ENCODE measurements at places on chromosomes 3 and 15.

GRCh38 chr3:66933233-66933632 lies 64.9 kb upstream of the KBTBD8 start:
- DNase-seq: no peak

GRCh38 chr3:171833789-171834460 lies 9.2 kb upstream of the TMEM212 start:
- peak; percentile 37 for DNase-seq

GRCh38 chr3:138254216-138254615 lies 67.1 kb downstream of the ARMC8 start:
- DNase-seq: no peak

GRCh38 chr3:45631486-45631885 lies 36.9 kb downstream of the LIMD1 start:
- DNase-seq: no peak

DNA sequence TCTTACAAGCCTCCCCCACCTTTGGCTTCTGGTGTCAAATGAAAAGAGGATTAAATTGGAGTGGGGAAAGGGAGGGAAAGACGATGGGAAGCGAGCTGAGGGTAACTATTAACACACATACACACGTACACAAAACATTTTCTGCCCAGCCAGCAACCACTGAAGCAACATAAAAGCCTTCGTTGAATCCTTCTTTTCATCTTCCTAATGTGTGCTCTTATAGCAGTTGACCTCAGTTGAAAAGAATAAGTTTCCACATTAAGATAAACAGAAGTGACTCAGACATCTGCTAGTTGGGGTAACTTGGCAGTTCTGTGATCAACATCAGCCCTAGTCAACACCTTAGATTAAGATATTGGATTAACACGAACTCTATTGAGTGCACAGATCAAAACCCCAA lies 558.5 kb downstream of the MECOM start:
- DNase-seq: peak; percentile 85

GRCh38 chr3:116298151-116298550 lies 147.1 kb downstream of the LSAMP start:
- no peak for DNase-seq

- peak; percentile 75 for DNase-seq
Observed at GRCh38 chr3:141812084-141812483, 48.9 kb downstream of the GRK7 start.

DNA sequence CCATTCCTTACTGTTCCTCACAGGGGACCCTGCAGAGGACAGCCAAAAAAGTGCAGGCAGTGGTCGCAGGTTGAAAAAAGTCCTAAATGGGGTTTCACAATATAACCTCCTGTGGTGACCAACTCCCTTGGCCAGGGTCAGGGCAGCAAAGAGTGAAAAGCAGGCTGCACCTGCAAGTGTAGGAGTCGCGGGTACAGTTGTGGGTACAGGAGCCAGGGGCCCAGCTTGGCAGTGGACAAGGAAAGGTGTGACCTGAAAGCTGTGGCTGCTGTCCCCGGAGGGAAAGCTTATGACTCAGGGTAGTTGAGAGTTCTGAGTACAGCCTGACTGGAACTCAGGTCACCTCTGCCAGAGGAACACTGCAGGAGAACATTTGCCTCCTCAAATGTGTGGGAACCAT lies 1114.1 kb downstream of the ROBO2 start:
- DNase-seq: no peak

DNA sequence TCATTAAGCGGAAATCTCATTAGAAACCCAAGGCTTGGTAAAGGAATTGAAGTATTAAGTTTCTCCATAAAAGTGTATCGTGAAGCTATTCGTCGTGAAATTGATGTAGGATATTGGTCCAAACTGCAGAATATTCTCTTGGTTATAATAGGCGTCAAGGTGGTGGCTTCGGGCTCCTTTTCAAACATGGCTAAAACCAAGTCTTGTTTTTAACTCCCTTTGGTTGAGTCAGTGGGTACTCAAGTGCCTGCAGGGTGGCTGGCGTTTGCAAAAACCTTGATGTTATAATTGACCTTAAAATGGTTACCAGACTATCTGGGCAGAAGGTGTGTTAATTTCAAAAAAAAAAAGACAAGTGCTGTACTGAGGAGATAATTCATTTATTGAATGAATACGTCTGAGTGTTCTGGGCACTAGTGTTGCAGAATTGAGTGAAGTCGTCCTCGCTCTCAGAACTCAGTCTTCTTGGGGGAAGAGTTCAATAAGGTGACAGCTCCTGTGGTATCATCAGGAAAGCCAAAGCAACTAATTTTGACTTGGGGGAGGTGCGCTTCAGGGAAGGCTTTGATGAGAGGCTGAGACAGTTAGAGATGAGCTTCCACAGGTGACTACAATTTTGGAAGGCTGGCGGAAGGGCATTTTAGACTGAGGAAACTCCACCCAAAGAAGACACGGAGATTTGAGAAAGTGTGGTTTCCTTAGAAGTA lies 1.5 kb downstream of the UBE2Q2 start:
- no peak for DNase-seq

DNA sequence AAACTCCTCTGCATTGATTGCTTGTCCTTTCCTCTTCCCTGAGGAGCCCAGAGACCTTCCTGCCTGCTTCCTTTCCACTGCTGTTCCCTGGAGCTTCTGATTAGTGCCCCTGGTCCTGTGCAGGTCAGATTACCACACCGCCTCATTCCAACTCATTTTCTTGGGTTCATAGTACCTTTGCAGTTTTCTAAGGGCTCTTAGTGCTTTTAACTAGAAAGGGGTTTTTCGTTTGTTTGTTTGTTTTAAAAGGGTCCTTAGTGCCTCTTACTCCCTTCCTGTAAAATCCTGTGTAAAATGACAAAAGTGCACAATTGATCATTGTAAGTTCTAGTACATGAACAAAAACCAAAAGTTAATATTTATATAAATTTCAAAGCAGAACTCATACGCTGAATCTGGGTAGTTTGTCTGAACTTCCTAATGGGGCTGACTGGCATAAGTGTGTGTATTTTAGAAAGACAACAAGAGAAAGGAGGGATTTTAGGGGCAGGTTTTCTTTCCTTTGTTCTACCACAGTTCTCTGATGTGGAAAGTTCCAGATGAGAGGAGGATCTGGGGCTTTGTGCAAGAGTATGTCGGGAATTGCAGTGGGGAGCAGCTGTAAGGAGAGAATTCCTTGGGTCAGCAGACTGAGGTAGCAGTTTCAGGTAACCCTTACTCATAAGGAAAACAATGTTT lies 30.6 kb downstream of the SNRK start:
- peak; percentile 16 for DNase-seq

GRCh38 chr3:150408221-150409124 lies at the start of gene TSC22D2:
Gene TSC22D2 (plus strand): TSS chr3:150408298. CDS start chr3:150409351, 1,053 bp downstream.
- DNase-seq: peak; percentile 82

DNA sequence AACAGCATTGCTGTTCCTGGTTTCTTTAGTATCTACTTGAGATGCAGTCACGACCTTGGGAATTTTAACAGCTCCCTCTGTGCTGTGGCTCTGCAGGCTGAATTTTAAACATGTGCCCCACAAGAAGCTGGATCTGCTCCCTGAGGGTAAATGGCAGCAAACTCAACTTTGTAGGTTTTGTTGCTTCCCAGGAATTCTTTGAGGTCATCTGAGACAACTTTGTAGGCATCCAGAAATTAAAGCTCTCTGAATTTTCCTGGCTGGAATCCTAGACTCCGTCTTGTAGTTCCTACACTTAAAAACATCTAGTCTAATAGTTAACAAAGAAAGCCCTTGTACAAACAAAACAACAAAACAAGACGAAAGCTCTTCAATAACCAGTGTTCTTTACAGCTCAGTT lies 366.3 kb downstream of the FEZF2 start:
- peak; percentile 53 for DNase-seq

GRCh38 chr15:40769274-40770146 lies at the start of gene C15orf62:
Gene C15orf62 (plus strand): TSS chr15:40769980. CDS start chr15:40770496, 516 bp downstream.
- peak; percentile 49 for DNase-seq

- no peak for DNase-seq
Observed at GRCh38 chr15:58665672-58666071, 83.8 kb downstream of the ADAM10 start.

- no peak for DNase-seq
Observed at GRCh38 chr3:17130956-17131355, 246.2 kb downstream of the PLCL2 start.

GRCh38 chr15:89323825-89324224 lies 10.8 kb downstream of the POLG start:
- DNase-seq: no peak

GRCh38 chr3:32076566-32076965 lies 29.9 kb upstream of the GPD1L start:
- peak; percentile 43 for DNase-seq

- DNase-seq: no peak
Observed at GRCh38 chr3:68055215-68055614, 400.8 kb upstream of the SUCLG2 start.

Data from astrocyte (in vitro differentiated cells and primary cell).